ENCODE measurements at places on chromosomes 5 and 9.

- no peak for DNase-seq
Measured at GRCh38 chr9:133458643-133459312, 1.0 kb upstream of the CACFD1 start.

- peak; percentile 76 for DNase-seq
Measured at GRCh38 chr9:69223605-69224004, 49.5 kb downstream of the TJP2 start.

DNA sequence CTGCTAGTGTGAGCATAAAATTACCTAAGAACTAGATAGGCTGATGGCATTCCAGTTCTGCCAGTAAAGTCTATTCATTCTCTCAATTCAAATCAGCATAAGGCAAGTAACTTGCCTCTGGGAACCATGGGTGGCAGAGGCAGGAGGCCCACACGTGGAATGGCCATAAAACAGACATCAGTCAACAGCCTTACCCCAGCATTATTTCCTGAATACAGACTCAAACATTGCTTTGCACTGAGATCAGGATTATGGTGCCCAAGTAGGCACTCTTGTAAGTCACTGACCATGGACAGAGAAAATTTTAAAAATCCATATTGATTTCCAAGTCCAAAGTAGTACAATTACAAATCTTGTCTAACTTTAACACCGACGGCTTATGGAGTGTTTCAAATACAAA, 157.7 kb downstream of the NR2F1-AS1 start:
- DNase-seq, result no peak

DNA sequence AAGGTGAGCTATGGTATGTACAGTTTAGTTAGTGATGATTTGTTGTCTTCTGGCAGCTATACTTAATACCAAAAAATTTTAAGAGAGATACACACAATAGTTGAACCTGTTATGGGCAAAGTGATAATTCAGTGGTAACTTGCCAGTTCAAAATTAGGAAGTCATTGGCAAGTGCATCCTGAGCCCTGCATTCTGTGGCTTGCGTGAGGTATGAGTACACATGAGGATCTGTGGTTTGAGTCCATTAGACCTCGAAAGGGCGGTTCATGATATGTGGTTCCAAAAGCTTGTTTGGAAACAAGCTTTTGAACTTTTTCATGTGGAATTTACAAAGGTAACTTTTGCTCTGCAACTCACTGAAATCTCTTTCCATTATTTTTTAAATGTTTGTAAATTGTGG, 47.0 kb downstream of the GPR21 start:
- DNase-seq, result no peak

DNA sequence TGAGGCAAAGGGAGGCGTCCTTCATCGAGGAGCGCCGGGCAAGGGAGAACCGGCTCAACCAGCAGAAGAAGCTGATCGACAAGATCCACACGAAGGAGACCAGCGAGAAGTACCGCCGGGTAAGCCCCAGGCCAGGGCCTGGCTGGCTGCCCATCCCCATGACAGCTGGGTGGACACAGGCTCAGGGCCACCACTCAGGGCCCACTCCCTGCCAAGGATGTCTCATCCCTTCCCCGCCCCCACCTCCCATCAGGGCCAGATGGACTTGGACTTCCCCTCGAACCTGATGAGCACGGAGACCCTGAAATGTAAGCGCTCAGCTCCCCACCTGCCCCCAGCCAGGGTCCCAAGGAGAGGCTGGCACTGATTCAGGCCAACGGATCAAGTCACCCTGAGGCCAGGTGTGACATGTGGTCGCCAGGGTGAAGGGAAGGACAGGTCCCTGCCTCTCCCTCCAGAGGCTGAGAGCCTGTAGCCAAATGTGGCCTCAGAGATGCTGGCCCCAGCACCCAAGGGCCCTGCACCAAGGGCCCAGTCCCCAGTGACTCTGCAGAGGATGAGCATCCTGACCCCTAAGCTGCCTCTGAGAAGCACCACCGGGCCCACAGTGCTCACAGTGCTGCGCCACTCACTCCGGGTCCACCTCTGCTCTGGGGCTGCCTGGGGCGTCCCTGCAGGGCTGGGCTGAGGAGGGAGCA, 3.1 kb upstream of the RABL6 start:
- no peak for DNase-seq

GRCh38 chr5:42583322-42583721, 160.1 kb downstream of the GHR start:
- DNase-seq, result peak; percentile 46

DNA sequence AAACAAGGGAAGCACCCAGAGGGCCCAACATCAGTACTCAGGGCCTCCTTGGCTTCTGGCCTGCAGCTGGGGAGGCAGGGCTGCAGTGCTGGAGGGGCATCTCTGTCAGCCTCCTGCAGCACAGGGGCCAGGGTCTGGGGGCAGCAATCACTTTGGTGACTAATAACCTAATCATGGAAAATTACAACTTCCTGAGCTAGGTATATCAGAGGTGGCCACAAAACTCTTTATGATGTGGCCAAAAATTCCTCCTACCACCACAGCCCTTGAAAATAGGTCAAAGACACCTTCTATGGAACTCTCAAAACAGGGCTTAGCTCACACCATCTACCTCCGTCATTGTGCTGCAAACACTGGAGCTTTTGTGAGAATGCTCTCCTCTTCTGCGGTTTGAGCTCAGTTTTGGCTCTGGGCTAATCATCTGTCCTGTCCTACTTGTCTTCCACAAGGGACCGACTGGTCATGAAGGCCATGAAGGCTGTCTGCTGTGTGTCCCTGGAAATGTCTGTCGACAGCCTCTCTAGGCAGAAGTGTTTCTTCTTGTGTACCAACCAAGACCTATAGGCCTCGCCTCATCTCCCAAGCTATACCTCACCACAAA, 28.6 kb downstream of the CSF2 start:
- DNase-seq, result no peak

GRCh38 chr9:132525308-132526023, 56.9 kb upstream of the BARHL1 start:
- no peak for DNase-seq

- no peak for DNase-seq
Measured at GRCh38 chr9:89026876-89027275, 35.6 kb downstream of the S1PR3 start.
